ENCODE measurements at places on chromosomes 3 and 15. TPM values are rescaled to one million over a fixed set of nuclear protein-coding genes. Genes with fewer than 3 reads are reported as not detected.

KBTBD8 gene
- total RNA-seq = 8.5 TPM

ESYT3 gene
- total RNA-seq = 2.0 TPM

GOLGA8S gene
- not detected for total RNA-seq

AHSG gene
- not detected for total RNA-seq

DNA sequence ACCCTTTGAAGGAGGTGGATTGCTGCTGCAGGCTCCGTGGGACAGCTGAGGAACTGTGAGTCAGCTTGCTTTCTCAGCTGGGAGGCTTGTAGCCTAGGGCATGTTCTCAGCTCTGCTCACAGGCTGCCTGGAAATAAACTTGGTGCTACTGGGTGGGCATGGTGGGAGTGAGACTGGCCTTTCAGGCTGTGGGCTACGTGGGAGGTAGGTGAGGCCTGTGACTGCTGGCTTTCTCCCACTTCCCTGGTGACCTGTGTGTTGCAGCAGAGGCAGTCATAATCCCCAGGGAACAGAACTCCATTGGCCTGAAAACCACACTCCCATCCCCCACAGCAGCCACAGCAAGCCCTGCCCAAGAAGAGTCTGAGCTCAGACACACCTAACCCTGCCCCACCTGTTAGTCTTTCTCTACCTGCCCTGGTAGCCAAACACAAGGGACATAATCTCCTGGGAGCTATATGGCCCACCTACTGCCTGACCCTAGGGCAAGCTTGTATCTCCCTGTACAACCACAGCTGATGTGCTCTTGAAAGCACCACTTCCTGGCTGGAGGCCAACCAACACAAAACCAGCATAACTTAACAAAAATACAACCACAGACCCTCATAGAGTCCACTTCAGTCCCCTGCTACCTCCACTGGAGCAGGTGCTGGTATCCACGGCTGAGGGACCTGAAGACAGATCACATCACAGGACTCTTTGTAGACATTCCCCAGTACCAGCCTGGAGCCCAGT, 236.5 kb downstream of the SQOR start:
- no peak for DNase-seq

DNA sequence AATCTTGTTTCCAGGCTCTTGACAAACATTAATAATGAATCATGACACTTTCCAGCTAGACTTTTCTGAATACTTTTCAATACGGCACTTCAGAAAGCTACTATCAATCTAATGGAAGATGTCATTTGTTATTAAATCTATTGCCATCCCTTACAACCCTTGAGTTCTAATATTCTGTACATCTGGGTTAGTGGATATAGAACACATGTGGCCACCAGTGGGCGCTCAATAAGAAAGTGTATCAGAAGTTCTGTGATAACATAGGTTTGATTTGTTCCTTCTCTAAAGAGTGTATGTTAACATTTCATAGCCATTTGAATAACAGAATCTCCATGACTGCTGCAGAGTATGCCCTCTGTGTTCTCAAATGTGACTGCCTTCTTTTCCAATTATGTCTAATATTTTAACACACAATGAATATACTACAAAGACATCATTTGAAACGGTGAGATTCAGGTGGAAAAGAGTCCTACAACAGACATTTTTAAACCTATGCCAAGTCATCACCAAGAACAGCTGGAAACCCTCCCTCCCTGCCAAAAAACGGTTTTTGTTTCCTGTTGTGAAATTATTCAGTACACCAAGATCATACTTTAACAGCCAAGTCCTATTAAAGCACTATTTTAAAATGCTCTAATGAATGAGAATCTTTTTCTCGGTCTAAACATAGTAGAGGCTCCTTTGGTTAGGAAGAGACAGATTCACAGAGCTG, 22.2 kb downstream of the ALDH1A2 start:
- DNase-seq = peak; percentile 21

GRCh38 chr15:68497206-68497910, 65.4 kb upstream of the ITGA11 start:
- DNase-seq = no peak

- no peak for DNase-seq
Measured at GRCh38 chr3:37237252-37237651, 62.9 kb upstream of the LRRFIP2 start.

DNA sequence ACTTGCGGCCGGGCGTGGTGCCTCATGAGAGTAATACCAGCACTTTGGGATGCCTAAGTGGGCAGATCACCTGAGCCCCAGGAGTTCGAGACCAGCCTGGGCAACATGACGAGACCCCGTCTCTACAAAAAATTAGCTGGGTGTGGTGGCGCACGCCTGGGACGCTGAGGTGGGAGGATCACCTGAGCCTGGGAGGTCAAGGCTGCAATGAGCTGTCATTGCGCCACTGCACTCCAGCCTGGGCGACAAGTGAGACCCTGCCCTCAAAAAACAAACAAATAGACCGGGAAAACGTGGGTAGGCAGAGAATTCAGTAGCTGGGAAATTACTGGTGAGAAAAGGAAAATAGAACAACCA, 667 bp downstream of the UMPS start:
- peak; percentile 49 for DNase-seq

GRCh38 chr3:185457376-185457775, 41.5 kb downstream of the TMEM41A start:
- DNase-seq = no peak

DNA sequence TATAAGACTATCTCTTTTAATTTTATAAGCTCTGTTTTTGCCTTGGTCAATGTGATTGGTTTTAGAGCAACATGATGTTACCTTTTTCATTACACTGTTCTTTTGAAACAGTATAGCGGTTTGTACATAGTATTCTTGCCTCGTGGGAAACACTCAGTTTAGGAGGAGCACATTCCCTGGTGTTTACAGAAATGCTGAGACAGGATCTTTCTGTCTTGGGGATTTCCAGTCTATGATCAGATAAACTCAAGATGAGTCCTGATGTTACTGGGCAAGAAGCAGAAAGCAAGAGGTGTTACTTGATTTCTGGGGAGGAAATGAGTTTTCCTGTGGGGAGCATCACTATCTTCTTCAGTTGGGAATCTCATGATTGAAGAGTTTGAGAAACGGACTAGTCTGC, 2.5 kb downstream of the TMEM266 start:
- DNase-seq = no peak

Measured in psoas muscle (tissue), 8 donors.